Stimulated activated CD4-positive, alpha-beta T cell treated with anti-CD3 and anti-CD28 coated beads, Interleukin-12 subunit alpha, Interleukin-12 subunit beta, amount 100 ng/mL, for 4 hours (primary cell): ENCODE measurements at places on chromosomes 6 and 20.

DNA sequence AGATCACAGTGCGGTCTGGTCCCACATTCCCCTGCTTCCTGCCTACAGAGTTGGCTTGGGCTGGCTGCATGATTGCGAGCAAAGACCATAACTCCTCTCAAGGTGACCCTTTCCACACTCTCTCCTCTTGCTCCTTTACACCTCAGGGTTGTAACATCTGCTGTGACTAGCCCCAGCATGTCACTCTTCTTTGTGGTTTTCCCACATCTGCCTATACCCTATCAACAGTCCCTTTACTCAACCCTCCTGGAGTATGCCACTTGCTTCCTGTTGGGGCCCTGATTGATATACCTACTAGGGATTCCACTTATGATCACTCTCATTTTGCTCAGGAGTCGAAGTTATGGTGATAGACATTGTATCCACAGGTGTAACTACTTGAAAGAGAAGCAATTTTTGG lies 58.9 kb upstream of the SGK1 start:
- no peak for DNase-seq

DNA sequence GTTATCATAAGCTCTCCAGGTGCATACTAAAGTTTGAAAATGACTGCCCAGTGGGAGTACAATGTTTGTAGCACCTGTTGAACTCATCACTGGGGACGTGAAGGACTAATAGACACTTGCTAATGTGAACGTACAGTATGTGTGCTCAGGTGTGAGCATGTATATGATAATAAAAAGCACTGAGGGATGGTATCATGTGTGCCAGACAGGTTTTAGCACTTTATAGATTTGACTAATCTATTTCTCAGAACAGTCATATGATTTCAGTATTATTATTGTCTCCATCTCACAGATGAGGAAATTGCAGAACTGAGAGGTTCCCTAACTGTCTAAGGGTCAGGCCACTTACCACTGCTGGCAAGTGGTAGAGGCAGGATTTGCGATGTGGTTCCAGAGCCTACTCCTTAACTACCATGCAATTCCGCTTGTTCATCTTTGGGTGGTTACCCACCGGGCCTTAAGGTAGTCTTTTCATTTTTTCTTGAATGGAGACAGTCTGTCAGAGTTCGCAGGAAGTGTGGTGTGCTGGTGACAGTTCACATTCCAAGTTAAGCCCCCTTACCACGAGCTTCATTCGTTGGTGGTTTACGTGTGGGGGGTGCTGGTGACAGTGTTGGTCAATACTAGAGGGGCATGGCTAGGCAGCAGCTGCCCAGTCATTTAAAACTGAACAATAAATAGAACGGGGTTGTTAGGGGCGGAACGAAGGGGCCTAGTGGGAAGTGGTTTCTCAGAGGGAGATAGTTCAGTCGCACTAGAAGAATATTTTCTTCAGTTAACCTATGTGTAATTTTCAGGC lies 46.8 kb downstream of the RREB1 start:
- no peak for DNase-seq

- DNase-seq, result no peak
These were observed 156.8 kb upstream of the PLCB4 start for GRCh38 chr20:8912096-8912495.

GRCh38 chr20:13102694-13103093 lies 93.9 kb downstream of the SPTLC3 start:
- DNase-seq, result no peak

- no peak for DNase-seq
These were observed 933.4 kb downstream of the KIF16B start for GRCh38 chr20:15639839-15640238.

DNA sequence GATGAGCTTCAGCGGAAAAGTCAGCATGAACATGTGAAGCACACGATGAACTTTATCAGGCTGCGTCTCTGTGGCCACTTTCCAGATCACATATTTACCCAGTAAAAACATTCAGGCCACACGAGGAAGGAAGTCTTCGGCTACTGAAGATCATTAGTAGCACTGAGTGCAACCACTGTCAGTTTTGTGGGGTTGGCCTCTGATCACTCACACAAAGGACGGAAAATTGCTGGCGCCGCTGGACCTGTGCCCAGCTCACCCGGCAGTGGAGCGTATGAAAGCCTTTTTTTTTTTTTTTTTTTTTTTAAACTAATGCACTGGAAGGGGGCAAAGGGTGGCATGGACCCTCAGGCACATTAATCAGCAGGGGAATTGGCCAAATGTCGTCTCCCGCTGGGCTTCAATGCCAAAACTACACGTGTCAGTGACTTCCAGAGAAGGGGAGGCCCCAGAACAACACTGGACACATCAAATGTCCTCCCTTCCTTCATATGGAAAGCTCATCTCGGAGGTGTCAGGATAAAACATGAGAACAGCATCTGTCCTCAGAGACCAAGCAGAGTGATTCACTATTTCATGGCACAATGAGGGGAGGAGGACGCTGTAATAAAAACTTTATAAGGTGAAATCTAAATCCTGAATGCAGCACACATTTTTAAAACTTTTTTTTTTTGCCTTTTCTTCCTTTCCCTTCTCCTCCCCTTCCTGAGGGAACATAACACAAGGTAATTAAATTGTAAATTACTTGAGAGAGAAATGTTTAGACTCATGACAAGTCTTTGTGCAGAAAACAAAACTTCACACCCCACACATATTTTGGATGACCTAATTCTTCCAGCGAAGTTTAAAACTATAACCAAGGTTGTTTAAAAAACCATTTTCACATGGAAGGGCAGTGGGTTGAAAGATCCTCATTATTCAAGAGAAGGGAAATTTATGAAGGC lies 223.4 kb downstream of the FOXC1 start:
- DNase-seq, result no peak

DNA sequence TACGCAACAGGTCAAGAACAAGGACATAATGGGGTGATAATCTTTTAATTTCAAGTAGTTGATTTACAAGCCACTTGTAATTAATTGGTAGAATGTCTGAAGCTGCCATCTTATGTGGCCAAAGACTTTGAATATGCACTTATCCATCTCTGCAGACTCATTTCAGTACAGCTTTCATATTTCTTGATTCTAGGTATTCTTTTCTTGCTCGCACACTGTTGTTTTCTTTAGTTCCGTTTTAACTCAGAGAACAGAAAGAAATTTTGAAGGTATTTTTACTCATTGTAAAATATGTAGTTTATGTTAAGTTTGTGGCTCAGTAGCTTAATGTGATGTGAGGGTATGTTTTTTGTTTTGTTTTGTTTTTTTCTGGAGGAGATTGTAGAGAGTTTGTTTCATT lies 73.9 kb downstream of the UBR2 start:
- no peak for DNase-seq

GRCh38 chr6:106512048-106512967 lies 117.0 kb downstream of the RTN4IP1 start:
- peak; percentile 65 for DNase-seq

DNA sequence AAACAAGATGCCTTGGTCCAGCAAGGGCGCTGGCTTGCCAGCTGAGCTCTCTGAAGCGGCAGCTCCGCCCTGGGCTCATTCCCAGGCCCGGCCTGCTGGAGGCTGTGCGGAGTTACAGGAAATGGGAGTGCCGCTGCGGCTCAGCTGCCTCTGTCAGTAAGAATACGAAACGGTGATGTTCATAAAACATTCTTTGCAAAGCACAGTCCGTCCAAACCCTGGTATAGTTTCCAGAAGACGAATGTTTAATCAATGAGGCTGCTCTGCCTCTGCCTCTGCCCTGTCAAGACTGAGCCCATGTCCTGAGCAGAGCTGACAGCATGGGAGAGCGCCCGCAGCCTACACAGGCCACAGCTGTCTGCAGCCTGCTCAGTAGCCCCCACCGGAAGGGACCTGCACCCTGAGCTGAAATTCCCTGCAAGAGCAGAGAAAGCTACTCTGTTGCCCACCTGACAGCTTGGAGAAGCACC lies 153.3 kb upstream of the SNX9 start:
- peak; percentile 6 for DNase-seq

GRCh38 chr6:136927292-136927691 lies 5.2 kb downstream of the SLC35D3 start:
- no peak for DNase-seq

- no peak for DNase-seq
These were observed 27.6 kb upstream of the MRPS18A start for GRCh38 chr6:43715056-43715788.

DNA sequence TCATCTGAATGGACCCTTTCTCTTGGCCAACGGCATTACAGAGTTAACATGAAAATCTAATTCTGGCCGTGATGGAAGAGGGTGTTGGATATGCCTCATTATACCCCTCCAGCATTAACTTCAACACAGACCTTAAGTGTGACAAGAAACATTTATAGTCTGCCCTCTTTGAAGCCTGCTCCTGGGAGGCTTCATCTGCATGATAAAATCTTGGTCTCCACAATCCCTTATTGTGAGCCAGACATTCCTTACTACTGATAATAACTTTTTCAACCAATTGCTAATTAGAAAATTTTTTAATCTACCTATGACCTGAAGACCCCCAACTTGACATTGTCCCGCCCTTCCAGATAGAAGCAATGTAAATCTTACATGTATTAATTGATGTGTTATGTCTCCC lies 9.3 kb upstream of the HBS1L start:
- no peak for DNase-seq

DNA sequence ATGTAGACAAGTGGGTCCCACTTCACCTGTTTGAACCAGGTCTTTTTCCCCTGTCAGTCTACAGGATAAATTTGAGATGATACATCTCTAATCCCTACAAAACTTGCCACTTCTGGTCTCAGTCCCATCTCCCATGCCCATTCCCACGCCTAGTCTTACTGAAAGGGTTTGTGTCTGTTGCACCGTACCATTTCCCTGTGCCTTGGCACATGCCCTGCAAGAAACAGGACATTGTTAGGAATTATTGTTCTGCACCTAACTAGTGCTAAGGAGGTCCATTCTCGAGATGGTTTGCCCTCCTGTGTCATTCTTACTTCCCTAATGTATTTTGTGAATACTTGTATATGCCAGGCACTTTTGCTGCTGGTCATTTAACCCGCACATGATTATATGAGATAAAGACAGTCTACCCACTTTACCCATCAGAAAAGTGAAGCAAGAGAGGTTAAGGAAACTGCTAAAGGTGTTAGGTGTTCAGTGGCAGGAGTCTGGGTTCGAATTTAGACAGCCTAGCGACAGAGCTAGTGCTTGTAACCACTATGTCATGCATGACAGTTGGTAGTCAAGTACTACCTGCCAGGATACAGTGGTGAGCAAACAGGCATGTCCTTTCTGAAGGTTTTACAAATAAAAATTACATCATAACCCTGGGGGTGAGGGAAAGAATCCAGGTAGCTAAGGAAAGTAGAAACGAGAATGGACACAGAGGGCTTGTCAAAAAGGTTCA lies 12.7 kb downstream of the FAM217A start:
- no peak for DNase-seq

DNA sequence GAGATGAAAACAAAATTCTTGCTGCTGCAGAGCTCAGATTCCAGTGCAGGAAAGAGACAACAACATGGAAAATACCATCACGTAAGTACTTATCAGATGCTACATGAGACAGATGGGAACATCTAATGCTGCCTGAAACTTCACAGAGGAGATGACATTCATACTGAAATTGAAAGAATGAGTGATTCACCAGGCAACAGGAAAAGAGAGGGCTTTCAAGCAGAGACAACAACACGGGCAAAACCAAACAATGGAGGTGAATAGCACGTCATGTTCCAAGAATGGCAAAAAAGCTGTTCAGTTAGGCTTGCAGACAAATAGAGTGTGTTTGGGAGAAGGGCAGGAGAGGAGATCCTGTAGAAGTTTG lies 39.3 kb downstream of the GTF2H5 start:
- no peak for DNase-seq

GRCh38 chr20:60667641-60668040 lies 584.4 kb upstream of the CDH4 start:
- DNase-seq, result no peak

- no peak for DNase-seq
These were observed 911.4 kb upstream of the FLRT3 start for GRCh38 chr20:15248618-15249395.

GRCh38 chr6:18216411-18216810 lies 47.9 kb downstream of the DEK start:
- no peak for DNase-seq

GRCh38 chr6:43088654-43089056 lies 12.5 kb downstream of the PTK7 start:
- DNase-seq, result no peak

DNA sequence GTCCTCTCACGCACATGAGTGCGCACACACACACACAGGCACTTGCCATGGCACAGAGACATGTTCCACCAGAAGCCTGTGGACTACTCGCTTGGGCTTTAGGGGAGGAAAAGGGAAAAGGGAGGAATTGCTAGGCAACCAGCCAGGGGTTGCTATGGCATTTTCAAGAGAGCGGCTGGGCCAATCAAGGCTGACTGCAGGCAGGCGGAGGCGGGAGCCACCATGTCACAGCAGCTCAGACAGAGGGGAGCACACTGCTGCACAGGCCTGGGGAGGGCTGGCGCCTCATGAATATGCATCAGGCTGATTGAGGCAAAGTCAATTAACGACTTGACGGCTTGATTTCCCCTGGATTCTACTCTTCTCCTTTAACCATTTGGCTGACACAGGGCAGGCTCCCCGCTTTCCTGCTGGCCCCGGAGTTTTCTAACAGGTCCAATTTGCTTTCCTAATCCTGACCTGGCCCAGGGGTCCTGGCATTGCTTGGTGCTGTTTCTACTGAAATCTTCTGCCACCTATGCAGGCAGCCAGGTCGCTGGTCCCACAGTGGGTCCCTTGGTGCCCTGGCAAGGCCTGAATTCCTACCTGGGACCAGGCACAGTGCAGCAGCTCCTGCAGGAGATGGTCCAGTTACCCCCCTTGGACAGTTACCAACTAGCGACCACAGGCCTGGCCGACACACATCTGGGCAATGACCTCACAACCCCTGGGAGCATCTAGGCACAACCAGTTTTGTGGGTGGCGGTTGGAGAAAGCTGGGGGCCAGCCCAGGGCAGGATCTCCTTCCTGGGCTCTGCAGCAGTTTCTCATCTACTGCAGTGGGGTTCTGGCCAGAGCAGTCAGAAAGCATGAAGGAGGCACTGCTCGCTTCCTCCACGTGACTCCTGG lies 52.1 kb downstream of the YTHDF1 start:
- DNase-seq, result no peak

DNA sequence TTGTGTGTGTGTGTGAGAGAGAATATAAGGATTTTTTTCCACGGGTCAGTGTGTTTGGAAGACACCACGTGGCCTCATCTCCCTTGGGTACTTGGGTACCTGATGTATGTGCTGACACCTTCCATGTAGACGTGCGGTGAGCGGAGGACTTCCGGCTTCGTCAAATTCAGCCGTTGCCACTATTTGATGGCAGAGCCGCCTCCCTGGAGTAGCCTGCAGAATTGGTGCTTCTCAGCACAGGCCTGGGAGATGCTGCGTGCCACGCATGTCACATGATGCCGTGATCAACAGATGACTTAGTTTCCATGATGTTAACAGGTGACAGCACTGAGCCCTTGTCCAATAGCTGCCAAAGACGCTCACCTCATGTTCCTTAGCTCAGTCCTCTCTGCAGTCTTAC lies 69.4 kb downstream of the CDH4 start:
- DNase-seq, result no peak

- peak; percentile 4 for DNase-seq
These were observed 25.4 kb downstream of the NDRG3 start for GRCh38 chr20:36720510-36720909.

- DNase-seq, result no peak
These were observed at the start of gene SPO11 for GRCh38 chr20:57329608-57330221. TSS of gene SPO11 (plus strand) at chr20:57329803. CDS start at chr20:57329868, 65 bp downstream.
